GM12878 (cell line): ENCODE measurements at places on chromosomes 1 and 21. TPM values are rescaled to one million over a fixed set of nuclear protein-coding genes. Genes with fewer than 3 reads are reported as not detected.
A peak's percentile ranks its signal among the peaks of the same experiment; 100 is the strongest.

DNA sequence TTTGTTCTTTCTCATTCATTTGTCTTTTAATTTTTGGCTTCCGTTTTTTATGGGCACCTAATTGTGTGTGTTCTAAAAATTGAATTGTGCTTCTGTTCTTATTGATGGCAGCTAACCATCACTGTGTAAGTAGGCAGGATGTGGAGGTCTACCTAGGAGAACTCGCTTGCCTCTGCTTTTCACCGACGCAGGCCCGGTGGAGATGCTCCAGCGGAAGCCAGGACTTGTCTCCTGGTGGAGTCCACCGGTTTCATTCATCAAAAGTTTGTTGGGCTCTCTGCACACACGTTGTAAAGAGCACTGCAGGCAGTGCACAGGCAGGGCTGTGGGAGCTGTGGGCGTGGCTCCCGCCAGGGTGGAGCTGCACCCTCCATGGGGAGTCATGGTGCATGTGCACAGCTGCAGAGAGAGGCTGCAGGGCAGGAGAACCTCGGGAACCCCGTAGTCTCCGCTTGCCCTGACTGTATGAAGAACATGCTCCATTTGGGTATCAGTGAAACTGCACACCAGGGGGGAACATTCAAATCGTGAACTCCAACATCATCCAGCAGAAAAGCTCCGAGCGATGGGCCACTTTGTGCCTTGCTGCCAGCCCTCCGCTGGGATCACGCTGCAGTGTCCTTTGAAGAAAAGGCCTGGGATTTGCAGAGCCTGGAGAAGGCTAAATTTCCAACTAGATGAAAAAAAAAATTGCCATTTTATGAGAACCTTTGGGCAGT lies 6.0 kb upstream of the C1orf174 start:
- no peak overlapping the region for H3K4me3 ChIP-seq
- H3K27ac ChIP-seq = no peak overlapping the region
- peaks cover 4% of the 10 kb centered on the region for H3K27me3 ChIP-seq
- DNase-seq = no peak
- H3K36me3 ChIP-seq = no peaks in the 10 kb centered on the region

DNA sequence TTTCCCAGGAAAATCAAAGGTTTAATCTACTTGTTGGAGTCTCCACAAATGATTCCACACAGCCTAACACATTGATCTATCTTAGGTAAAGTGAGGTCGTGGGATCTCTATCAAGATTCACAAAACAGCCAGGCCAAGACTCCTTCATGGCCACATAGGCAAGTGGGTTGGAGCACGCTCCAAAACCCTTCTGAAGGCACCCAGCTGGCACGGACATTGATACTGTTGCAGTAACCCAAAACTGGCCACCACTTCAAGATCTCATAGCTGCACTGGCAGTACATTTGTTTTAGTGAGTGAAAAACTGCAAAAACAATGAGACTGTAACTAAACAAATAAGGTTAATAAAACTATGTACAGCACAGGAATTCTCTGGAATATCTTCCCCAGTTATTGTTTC lies 61.9 kb downstream of the COLGALT2 start:
- no peak overlapping the region for H3K27ac ChIP-seq
- no peak for DNase-seq
- H3K4me1 ChIP-seq = no peaks in the 10 kb centered on the region
- H3K4me3 ChIP-seq = no peak overlapping the region
- no peaks in the 10 kb centered on the region for H3K36me3 ChIP-seq

- H3K27me3 ChIP-seq = no peaks in the 10 kb centered on the region; the same call in 1 of the 2 replicates
- DNase-seq = no peak
- H3K27ac ChIP-seq = no peak overlapping the region
- no peak overlapping the region for H3K4me3 ChIP-seq
Observed at GRCh38 chr21:45574081-45574501, 31.9 kb upstream of the SLC19A1 start.

GRCh38 chr1:75265792-75266191 lies 131.6 kb downstream of the LHX8 start:
- no peaks in the 10 kb centered on the region for H3K27me3 ChIP-seq
- DNase-seq = peak; percentile 12
- H3K36me3 ChIP-seq = no peaks in the 10 kb centered on the region
- no peaks in the 10 kb centered on the region for H3K4me1 ChIP-seq

DNA sequence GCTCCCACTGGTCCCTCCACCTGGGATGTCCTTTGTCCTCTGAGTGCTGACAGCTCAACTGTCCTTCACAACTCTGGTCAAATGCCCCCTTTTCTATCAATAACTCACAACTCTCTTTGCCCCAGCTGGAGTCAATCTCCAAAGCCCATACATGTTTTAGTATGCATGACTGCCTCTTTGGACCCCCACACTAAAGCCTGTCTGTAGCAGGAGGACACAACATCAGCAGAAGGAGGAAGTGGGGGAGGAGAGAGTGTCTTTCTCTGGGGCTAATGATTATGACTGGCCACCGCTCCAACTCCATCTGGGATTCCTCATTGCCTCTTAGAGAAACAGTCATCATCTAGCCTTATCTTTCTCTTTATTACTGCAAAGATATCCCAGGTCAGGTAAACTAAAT lies 186.6 kb upstream of the FGGY start:
- no peak overlapping the region for H3K4me3 ChIP-seq
- H3K27me3 ChIP-seq = no peaks in the 10 kb centered on the region
- no peak overlapping the region for H3K27ac ChIP-seq
- DNase-seq = no peak
- H3K4me1 ChIP-seq = no peaks in the 10 kb centered on the region

- H3K4me1 ChIP-seq = peaks cover 4% of the 10 kb centered on the region
- H3K27ac ChIP-seq = no peak overlapping the region
- peaks cover 10% of the 10 kb centered on the region for H3K36me3 ChIP-seq
- no peaks in the 10 kb centered on the region for H3K27me3 ChIP-seq
- DNase-seq = no peak
Observed at GRCh38 chr1:32364836-32365235, 2.5 kb downstream of the TSSK3 start.

Gene CKS1B
- total RNA-seq = 125 and 134 TPM in 2 replicates
